Right kidney (tissue), 9 donors: ENCODE measurements at places on chromosomes 2 and 18.

GRCh38 chr2:181586569-181587081 lies 70.3 kb downstream of the CERKL start:
- DNase-seq, result peak; percentile 54

DNA sequence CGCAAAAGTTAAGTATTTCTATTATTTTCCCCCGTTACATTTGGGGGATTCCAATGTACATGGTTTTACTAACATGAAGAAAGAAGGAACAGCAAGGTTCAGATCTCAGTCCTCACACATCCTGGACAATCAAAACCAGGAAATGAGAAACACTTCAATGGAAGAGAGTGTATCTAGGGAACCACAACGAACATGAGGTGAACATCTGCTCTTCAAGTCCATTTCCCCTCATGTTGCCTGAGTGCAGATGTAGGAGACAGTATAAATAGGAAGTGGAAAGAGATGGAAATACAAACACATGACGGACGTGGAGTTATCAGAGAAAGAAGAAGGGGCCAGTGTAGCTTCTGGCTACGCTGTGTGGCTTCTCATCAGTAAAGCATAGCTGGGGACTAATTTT lies 52.6 kb downstream of the CHN1 start:
- no peak for DNase-seq

GRCh38 chr2:47272031-47272864 lies 117.1 kb upstream of the STPG4 start:
- DNase-seq, result peak; percentile 85

- no peak for DNase-seq
These were observed 52.0 kb upstream of the UBXN4 start for GRCh38 chr2:135689679-135690078.

DNA sequence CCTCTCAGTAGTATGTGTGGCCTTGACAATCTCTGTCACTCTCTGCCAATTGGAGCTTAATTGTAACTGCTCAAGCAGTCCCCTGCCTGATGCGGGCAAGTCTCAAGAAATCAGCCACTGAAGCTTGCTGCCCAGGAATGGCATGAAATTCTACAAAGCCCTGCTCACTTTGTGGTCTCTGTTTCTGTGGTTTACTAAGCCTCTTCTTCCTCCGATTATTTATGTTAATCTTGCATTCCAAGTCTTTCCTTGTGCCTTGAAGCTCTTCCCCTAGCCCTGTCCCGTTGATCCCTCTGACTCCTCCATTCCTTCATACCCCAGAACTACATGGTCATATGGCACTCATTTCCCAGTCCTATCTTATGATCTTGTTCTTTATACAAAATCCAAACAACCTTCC lies 489.3 kb upstream of the CHST9 start:
- DNase-seq, result no peak

DNA sequence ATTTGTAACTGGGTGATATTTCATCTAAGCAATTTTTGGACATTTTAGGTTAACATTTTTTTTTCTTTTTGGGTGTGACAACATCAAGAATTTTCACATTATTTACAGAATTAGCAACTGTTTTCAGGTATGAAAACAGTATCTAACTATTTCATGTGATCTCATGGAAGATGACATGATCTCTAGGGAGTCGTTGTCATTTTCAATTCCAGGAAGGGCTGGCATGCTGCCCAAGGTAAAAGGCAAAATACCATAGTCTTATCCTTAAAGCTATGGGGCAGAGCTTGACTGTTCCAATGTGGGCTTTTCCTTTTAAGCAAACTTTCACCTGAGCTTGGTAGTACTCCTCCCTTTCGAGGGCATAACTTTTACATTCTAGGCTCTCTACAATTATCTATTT lies 443.7 kb downstream of the DSEL start:
- no peak for DNase-seq

DNA sequence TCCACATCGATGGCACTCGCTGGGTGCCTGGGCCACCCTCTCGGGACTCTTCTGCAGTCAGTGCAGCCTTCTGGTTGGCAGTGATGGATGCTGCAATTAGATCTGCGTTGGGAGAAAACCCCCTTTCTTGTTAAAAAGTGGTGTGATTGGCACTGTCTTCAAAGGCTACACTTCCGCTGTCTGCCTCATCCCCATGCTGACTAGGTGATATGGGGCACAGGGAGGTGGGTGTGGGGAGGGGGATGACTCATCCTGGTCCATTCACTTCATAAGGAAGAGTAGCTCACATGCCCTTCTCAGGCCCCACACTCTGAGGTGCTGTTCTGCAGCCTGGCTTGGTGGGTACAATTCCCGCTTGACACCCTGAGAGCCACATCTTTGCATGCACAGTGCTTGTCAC lies 77.4 kb downstream of the THNSL2 start:
- no peak for DNase-seq

DNA sequence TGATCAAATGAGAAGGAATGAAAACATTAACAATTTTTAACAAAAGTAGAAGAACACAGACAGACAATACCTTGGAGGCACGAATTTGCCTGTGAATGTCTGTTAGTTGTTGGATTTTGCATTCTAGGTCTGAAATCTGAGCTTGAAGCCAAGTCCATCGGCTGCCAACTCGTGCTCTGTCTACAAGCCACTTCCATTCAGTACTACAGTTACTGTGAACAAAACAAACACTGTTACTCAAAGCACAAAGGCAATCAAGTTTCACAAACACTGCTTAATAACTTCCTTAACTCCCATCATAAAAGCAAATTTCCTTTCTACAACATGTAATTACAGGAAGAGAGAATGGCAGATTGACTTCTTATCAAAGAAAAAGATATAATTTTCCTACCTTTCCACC lies 42.2 kb downstream of the KANSL1L start:
- no peak for DNase-seq

- no peak for DNase-seq
These were observed 107.1 kb downstream of the CTNNA2 start for GRCh38 chr2:79619976-79620375.

GRCh38 chr2:24540011-24540477 lies 49.0 kb downstream of the NCOA1 start:
- DNase-seq, result no peak

DNA sequence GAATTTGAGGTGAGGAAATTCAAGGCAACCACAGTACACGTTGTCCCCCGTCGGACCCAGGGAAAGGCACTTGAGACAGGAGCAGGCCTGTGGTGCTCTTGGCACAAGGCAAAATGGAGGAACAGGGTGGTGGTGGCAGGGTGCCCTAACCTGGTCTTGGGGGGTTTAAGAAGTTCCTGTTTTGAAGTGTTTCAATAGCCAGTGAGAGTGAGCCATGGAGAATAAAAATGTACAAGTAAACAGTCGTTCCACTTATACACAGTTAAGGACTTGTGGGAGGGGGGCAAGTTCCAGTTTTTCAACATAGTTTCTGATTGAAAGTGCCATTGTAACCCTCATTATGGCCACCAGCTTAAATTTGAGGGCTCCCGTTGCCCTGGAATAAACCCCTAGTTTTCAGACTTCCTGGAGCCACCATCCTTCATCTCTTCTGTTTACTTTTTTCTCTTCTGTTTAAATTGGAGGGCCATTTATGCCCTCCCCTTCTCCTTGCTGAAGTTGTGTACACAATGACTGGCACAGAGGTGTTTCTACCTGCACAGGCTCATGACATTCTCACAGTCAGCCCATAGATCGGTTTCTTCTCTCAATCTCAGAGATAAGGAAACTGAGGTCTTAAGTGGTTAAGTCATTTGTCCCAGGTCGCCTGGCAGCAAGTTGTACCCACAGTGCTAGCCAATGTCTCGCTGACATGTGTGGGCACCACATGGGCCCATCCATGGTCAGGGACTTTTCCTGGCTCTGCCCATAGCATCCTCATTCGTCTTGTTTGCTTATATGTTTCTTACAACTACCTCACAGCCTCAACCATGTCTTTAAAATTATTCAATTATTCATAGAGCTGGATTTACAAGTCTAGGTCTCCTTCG lies 66.0 kb upstream of the ST3GAL5 start:
- no peak for DNase-seq

GRCh38 chr2:70133491-70134322 lies 46.4 kb downstream of the PCBP1 start:
- peak; percentile 20 for DNase-seq

DNA sequence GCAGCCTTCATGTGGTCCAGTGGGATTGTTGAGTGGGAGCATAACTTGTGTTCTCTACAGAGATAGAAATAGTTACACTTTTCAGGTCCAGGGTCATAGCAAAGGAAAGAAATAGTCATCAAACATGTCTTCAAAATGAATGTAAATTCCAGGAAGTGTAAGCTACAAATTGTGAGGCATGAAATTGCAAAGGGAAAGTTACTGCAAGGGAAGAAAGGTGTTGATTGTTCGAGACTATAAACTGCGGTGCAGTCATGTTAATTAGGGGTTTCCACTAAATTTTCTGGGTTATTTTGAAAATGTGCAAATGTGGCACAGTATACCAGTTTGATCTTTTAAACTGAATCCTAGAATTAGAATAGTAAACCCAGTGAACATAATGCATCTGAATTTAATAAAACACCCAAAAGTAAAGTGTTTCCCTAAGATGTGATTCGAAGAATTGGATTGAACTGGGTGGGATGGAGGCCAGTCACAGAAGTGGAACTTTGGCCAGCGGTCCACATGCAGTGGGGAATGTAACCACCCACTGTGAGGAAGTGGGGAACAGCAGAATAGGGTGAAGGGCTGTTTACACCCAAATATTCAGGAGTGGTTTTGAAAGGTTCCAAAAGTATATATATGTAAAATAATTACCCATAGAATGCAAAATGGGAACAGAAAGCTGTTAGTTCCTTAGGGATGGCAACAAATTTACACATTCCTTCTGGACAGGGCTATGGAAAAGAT lies 126.5 kb upstream of the CCDC68 start:
- DNase-seq, result no peak

- peak; percentile 29 for DNase-seq
These were observed 28.1 kb upstream of the SATB2 start for GRCh38 chr2:199485732-199486335.

DNA sequence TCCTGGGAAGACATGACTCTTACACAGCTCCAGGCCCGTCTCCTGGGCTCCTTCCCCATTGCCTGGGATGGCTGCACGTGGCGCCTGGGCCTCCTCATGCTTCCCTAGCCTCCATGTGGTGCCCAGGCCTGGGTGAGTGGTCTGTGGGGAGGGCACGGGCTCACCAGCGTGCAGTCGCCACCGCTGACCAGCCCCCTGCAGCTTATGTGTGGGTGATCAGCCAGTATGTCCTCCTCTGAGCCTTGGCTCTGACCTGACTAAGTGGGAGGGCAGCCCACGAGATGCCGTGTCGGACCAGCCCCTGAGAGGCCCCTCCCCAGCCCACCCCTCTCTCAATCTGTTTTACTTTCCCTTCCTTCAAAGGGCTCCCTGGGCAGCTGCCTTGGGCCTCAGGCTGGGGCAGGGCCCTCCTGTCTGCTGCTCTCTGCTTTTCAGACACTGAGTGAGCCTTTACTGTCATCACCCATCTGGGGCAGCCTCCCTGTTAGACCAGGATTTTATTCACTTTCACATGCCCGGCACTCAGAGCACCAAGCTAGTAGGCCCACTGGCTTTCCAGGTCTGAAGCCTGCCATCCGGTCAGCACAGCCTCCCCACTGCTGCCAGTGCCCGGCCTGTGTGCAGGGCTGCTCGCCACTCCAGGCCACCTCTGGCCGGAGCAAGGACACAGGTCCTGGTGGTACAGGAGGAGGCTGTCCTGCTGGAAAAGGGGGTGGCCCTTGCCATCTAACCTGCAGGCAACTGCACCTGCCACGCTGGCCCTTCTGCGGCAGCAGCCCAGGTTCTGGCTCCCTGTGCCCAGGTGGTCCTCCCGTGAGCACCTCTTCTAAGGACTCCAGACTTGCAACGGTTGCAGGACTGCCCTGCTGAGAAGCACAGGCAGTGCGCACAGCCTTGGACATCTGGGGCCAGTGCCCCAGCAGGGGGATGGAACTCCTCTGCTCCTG lies 84.9 kb upstream of the HPCAL1 start:
- no peak for DNase-seq

DNA sequence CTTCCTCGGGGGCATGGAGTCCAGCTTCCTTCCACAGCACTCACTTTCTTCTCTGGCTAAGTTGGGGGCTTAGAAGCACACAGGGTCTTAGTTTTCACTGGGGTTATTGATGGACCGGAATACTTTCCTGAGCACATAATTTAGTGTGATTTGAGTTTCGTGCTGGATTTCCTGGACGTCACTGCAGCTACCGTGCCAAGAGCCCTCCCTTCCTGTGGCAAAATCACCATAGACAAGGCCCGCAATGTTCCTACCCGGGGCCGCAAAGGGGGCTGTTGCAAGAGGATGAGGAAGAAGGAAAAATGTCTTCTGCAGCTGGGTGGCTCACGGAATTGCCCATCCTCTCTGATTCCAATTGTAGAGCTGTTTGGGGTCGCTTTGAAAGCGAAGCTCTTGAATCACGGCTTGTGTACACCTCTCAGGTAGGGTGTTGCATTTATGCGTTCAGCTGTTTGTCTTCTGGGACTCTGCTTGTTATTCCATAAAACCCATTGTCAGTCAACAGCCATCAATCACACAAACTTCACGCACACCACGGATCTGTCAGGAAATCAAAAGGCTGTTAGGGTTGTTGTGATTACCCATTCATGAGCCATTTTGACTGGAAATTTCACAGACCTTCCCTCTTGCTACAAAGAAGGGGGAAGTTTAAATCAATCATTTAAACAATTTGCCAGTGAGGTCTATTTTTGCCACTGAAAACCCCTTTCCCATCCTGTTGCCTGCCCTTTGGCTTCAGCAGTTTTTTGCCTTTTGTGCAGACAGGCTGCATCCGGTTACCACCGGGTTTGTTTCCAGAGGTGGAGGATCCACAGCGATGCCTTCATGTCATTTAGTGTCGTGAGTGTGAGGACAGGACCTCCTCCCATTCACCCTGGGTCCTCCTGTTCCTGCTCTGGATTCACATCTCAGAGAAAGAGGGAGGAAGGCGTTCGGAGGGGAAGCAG lies 36.0 kb downstream of the SMIM21 start:
- DNase-seq, result no peak

GRCh38 chr2:45577441-45577840 lies 33.6 kb downstream of the SRBD1 start:
- no peak for DNase-seq

GRCh38 chr2:170733798-170734600 lies 18.9 kb downstream of the SP5 start:
- no peak for DNase-seq

DNA sequence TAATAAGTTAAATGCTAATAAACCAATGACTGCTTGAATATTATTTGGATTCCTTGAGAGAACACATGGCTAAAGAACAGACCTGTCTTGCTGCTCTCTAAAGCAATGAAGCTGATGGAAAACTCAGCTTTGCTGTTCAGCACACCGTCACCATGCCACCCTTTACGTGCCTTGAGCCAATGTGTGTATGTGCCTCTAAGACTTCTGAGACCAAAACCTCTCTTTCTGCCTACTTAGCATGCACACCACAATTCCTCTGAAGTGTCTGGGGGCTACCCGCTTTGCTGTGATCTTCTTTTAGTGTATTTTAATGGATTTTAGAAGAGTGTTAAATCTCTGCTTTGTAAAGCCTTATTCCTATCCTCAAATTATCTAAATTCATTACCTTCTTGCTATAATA lies 345.0 kb downstream of the DPP10 start:
- no peak for DNase-seq
